Stimulated activated CD8-positive, alpha-beta memory T cell treated with anti-CD3 and anti-CD28 coated beads, Interleukin-12 subunit alpha, Interleukin-12 subunit beta, amount 100 ng/mL, for 1 hour (primary cell): ENCODE measurements at places on chromosomes 12 and 14.
A peak's percentile ranks its signal among the peaks of the same experiment; 100 is the strongest.

- DNase-seq, result no peak
Measured at GRCh38 chr12:93689076-93689834, 12.1 kb downstream of the CRADD start.

- DNase-seq, result no peak
Measured at GRCh38 chr14:102063808-102064429, 22.9 kb downstream of the HSP90AA1 start.

DNA sequence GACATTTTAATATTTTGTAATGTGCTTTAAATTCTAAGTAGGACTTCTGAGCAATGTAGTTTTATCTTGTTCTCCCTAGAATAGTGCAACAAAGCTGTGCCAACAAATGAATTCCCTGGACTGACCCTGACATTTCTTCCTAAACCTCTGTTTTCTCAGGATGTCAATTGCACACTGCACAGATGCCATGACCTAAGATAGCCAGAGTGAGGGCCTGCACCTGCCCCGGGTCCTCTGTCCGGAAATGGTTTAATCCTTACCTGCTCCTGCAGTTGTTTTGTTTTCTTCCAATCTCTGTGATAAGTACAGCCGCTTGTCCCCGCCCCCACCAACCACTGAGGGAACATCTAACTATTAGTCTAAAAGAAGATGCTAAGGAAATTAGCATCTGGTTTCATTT, 831.5 kb downstream of the GALC start:
- DNase-seq, result no peak

DNA sequence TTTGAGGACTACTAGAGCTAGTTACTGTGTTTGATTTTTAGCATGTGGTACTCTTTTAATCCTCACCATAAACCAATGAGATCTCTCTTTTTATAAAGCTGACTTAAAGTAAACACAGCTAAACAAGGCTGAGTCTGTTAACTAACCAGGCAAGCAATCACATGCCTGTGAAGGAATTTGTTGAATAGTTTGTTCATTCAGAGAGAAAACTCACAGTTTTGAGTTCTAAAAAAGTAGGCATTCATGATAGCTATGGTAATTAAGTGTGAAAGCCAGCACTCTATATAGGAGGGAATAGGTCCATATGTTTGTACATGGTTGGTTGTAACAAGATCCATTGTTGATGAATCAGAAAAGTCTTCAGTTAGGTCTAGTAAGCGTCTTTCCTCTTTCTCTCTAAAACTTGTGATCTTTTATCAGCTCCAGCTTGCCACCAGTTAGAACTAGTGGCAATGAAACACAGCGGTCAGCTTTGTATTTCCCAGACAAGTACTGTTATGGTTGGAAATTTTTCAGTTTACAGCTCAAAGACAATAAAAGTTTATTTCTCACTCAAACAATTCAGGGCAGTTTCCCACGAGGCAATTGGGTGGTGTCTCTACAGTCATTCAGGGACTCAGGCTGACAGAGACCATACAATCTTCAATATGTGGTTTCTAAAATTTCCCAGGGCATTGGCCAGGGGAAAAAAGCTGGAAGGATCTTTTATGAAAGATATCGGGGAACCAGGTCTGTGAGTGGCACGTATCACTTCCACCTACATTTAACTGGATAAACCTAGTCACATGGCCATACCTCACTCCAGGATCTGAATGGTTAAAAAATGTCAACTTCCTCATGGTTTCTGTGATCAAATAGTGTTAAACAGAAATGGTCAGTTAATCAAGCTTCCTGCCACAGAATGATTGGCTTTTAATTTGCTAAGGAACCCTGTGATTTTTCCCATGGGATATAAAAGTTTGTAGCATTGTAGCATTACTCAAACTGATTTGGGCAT, 203.1 kb downstream of the KIF21A start:
- no peak for DNase-seq

GRCh38 chr14:103544388-103545218, 15.6 kb downstream of the TRMT61A start:
- DNase-seq, result no peak

- no peak for DNase-seq
Measured at GRCh38 chr14:101167428-101167827, 263.9 kb upstream of the RTL1 start.

GRCh38 chr12:37543966-37544668, 772.5 kb upstream of the ALG10B start:
- DNase-seq, result no peak

GRCh38 chr12:6871052-6871957, 1.8 kb downstream of the SPSB2 start:
- DNase-seq, result no peak

DNA sequence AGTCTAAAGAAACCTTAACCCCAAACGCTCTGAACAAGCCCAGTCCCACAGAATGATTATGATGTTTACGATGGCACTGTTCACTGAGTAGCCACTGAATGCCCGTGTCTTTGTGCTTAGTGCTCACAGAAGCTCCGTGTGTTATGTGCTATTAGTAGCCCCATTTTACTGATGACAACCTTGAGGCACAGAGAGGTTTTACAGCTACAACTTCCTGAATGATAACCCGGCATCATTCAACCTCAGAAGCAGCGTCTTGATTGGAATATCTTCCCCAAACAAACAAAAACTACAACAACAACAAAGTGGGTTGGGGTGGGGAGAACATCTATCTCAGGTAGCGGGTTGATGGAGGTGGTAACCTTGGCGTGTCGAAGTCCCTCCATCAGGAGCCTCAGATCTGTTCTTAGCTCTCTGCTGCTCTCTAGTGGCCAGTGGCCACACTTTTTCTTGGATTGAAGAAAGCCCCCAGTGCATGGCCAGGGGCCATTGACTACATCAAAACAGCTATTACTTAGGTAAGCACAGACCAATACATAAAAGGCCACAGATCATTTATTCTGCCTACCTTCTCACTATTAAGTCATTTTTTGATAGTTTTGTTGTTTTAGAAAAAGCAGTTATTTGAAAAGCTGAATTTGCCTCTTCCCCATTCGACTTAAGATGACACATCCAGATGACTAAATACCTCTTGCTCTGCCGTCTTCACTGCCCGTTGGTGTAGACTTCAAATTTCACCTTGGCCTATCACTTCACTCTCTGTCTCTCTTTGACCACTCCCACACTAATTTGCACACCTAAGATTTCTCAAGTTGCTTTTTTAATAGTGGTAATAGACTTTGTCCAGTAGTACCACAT, 376.9 kb downstream of the GALC start:
- no peak for DNase-seq

GRCh38 chr12:99381992-99382391, 265.6 kb upstream of the GARIN6 start:
- no peak for DNase-seq

DNA sequence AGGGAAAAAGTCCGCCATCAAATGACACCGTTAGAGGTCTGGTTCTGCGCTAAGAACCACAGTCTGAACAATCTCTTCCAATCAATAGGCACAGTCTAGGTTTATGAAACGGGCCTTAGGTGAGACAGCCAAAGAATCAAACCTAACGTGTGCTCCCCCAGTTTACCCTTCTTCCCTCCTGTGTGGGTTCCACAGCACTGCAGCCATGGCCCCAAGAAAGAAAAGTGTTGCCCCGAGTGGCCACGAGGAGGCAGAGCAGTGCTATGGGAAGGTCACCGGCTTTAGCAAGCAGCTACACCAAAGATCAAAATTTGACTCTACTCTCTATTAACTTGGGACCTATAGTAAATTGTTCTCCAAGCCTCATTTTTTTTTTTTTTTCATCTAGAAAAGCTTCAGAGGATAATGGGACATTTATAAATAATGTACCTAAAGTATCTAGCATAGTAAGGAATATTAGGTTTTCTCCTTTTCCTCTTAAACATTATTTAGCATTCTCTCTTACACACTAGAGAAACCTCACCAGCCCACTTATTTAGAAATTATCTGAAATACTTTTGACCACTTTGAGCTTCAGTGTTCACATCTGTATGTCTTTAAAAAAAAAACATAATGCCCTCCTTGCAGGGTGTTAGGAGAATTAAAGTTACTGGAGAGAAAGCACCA, 70.2 kb upstream of the GPHB5 start:
- peak; percentile 4 for DNase-seq

DNA sequence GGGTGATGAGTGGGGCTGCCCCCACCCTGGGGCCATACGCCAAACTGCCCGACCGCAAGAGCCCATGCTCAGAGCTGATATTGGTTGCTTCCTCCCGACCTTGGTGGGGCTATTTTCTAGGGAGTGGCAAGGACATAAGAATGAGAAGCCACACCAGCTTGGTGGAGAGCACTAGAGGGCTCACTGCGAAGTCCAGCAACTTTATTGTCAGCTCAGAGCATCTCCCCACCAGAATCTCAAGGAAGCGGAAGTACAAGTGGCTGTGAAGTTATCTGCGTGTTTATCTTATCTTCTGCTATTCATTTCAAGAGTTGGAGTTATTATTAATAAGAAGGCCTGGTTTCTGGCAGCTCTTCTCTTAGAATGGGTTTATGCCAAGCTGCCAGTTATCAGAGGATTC, 4.9 kb upstream of the PLXNC1 start:
- DNase-seq, result no peak

- DNase-seq, result no peak
Measured at GRCh38 chr14:77906446-77906845, 106.5 kb downstream of the ADCK1 start.

DNA sequence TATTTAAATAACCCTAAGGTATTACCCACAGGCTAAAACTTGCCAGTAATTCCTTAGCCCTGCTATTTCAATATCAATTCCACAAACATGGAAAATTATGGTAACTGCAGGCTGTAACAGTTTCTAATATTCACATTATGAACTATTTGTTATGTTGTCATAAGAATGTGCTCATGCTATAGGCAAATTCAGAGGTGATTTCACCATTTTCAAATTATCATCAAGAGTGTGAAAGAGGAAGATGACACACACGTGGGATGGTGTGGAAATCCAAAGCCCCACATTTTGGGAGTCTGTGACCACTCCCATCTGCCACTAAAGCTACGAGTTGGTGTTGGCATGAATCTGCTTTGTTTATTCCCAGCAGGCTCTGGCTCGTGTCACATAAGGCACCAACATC, 5.9 kb upstream of the MYO1A start:
- no peak for DNase-seq

DNA sequence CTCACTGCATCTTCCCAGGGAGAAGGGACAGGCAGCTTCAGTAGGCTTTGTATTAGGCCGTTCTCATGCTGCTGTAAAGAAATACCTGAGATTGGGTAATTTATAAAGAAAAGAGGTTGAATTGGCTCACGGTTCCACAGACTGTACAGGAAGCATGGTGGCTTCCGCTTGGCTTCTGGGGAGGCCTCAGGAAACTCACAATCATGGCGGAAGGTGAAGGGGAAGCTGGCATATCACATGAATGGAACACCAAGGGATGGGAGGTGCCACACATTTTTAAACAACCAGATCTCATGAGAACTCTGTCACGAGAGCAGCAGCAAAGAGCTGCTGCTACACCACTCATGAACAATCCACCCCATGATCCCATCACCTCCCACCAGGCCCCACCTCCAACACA, 182.2 kb upstream of the SFSWAP start:
- DNase-seq, result no peak

DNA sequence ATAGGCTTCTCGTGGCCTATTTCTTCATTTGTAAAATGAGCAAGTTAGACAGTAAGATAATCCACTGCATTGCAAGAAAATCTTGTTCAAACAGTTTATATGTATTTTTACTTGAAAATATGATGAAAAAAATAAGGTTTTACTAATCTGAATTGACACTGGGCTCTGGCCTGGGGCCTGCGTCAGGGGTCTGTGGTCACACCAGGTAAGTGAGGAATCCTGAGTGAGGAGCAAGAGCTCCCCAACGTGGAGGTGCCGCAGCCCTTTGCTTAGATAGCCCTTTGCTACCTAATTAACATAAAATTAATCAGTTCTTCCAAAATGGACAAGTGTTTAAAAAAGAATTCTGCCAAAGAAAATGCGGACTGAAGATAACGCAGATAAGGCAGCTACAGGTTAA, 39.1 kb upstream of the STAB2 start:
- no peak for DNase-seq

- no peak for DNase-seq
Measured at GRCh38 chr12:111389635-111390034, 16.1 kb upstream of the SH2B3 start.

GRCh38 chr14:80621701-80622100, 319.8 kb downstream of the CEP128 start:
- no peak for DNase-seq

- no peak for DNase-seq
Measured at GRCh38 chr12:5973461-5974115, 28.5 kb upstream of the ANO2 start.

- peak; percentile 12 for DNase-seq
Measured at GRCh38 chr12:48296586-48297282, 54.0 kb downstream of the ZNF641 start.

DNA sequence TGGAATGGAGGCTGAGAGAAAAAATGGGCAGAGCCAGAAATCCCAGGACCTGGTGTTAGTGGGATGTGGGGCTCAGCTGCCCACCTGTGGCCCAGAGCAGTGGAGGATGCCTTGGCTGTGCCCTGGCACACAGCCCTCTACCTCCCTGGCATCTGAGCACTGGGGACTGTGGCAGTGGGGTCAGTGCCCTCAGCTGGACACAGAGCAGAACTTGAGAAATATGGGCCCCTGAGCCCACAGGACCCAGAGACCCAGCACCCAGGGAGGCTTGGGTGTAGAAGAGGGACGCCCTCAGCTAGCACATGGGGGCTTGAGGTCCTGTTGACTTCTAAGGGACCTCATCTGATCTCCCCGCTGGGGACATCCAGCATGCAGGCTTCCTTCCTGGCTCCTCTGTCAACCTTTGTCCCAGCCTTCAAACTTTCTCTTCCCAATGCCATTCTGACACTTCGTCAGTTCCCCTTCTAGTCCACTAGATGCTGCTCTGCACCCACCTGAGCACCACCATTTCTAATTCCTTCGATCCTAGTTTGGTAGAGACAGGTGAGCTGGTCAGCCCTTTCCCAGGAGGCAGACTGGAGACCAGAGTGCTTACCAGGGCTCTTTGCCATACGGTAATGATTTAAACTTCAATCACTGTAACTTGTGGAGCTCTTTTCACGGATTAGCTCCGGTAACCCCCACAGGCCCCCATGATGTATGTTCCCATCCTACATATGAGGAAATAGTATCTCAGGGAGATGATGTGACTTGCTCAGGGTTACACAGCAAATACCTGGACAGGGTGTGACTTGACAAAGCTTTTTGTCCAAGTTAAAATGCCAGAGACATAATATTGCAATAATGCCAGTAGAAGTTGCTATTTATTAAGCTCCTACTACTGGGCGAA, 143.7 kb downstream of the ASCL4 start:
- DNase-seq, result no peak

DNA sequence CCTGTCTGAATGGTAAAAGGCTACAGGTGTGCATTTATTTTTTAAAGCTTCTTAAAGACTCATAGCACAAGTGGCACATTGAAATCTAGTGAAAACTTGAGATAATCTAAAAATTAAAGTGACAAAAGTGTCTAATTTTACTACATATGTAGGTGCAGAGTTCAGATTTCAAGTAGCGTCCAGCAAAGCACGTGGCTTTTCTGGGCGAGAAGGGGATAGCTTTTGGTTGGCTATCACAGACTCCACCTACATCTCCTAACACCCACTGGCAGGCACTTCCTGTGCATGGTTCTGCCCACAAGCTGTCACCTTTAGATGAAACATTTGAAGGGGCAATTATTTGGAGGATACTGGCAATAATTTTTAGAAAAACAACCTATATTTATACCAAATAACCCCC, 1.9 kb upstream of the PITPNM2 start:
- no peak for DNase-seq
